Psoas muscle (tissue), 8 donors: ENCODE measurements at places on chromosomes 7 and 10. TPM values are rescaled to one million over a fixed set of nuclear protein-coding genes. Genes with fewer than 3 reads are reported as not detected.
A peak's percentile ranks its signal among the peaks of the same experiment; 100 is the strongest.

DNA sequence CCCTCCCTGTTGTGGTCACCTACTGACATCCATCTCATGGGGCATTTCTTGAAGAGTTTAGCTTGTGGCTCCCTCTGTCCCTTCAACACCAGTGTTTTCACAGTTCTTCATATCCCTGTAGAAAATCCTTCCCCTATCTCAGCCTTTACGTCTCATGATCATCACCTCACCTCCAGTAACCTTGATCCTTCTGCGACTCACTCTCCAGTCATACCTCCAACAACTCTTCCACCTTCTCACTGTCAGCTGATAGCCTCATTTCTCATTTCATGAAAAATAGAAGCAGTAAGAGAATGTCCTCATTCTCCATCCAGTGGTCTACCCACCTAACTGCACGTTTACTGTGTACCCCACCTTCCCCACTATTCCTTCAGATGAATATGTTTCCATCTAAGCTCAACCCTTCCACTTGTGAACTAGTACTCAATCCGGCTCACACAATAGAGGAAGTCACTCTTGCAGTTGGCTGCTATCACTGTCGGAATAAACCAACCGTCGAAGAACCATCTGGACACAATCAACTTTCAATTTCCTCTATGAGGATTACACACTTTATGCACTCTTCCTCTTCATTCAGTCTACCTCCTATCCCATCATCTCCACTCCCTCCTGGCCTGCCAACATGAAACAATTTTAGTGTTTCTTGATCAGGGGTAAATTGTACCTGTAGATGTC lies 256.0 kb downstream of the AHR start:
- H3K4me3 ChIP-seq: no peak overlapping the region
- DNase-seq: no peak
- H3K27me3 ChIP-seq: no peaks in the 10 kb centered on the region
- no peak overlapping the region for H3K27ac ChIP-seq

DNA sequence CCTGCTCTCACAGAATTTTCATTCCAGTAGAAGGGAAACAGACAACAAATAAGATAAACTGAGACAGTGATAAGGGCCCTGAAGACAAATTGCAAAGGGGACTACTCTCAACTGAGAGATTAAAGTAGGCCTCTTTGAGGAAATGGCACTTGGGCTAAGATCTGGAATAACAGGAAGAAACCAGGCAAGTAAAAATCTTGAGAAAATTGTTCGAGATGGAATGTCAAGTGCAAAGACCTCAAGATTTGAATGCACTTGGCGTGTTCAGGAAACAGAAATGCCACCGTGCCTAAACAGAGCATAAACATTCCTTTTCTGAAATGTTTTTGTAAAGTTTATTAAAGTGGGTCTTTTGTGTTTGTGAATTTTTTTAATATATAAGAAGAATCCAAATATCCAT lies 10.7 kb downstream of the ARMH3 start:
- DNase-seq: no peak
- no peaks in the 10 kb centered on the region for H3K27me3 ChIP-seq
- peaks cover 27% of the 10 kb centered on the region for H3K4me1 ChIP-seq
- no peaks in the 10 kb centered on the region for H3K36me3 ChIP-seq

DNA sequence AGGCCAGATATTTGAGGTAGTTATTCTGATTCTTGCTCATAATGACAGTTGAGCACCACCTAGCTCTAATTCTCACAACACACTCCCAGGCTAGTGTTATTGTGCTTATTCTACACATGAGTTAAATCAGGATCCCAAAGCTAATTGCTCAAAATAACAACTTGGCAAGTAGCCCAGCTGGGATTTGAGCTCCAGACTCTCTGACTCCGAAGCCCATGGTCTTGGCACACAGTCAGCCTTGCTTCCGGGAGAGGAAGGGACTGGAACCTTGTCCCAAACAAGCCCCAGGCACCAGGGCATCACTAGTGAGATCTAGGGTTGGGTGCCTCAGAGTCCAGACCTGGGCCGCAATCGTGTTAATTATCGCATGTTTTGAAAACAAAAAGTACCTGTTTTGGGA lies 101.4 kb downstream of the GPAM start:
- no peak overlapping the region for H3K4me3 ChIP-seq
- H3K27me3 ChIP-seq: no peaks in the 10 kb centered on the region
- no peak for DNase-seq
- no peak overlapping the region for H3K27ac ChIP-seq

DNA sequence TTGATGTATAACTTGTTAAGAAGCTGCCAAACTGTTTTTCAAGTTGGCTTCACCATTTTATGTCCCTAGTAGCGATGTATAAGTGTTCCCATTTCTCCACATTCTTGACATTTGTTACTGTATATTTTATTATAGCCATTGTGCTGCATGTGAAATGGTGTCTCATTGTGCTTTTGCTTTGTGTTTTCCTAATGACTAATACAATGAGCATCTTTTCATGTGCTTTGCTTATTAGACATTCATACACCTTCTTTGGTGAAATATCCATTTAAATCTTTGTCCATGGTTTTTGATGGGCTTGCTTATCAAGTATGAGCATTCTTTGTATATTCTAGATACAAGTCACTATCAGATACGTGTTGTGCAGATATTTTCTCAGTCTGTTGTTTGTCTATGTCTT lies 203.0 kb downstream of the CCSER2 start:
- H3K27me3 ChIP-seq: no peaks in the 10 kb centered on the region
- no peaks in the 10 kb centered on the region for H3K4me1 ChIP-seq
- no peak overlapping the region for H3K4me3 ChIP-seq
- no peak overlapping the region for H3K27ac ChIP-seq

DNA sequence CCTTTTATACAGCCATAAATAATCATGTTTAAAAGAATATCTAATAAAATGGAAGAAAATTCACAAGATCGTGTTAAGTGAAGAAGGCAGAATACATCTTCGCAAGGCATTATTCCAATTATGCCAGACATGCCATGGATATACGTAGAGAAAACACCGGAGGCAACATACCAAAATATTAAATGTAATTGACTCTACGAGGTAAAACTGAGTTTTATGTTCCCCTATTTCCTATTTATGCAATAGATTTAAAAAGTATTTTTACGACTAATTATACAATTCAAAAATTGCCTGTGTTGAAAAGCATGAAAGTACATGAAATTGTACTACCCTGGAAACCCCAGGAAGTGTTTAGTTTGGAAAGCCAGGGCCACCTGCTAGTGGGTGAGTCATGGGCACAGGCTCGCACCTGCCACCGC lies 936 bp upstream of the REPIN1 start:
- H3K27ac ChIP-seq: peak overlapping the region; percentile 99
- peaks cover 29% of the 10 kb centered on the region for H3K36me3 ChIP-seq
- H3K4me3 ChIP-seq: peak overlapping the region; percentile 97
- H3K4me1 ChIP-seq: peaks cover 42% of the 10 kb centered on the region
- no peaks in the 10 kb centered on the region for H3K27me3 ChIP-seq
- no peak for DNase-seq

DNA sequence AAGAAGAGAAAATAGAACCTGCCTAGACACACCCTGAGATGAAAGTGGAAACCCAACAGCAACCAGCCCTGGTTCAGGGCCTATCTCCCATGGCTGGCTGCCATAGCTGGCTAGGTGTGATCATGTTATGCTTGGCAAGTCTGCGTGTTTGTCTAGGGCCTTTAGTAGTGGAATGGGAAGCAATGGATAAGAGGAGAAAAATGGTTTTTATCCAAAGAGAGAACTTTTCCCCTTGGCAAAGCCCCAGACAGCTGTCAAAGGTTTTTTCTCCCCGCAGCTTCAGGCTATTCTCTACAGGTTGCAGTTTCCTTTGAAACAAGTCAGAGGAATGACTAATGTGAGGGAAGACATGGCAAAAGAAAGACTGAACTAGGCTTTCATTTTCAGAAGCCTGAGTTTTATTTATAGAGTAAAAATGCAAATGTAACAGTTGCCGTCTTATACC lies 161.5 kb downstream of the SEMA3D start:
- H3K27me3 ChIP-seq: no peaks in the 10 kb centered on the region
- no peak overlapping the region for H3K27ac ChIP-seq
- DNase-seq: no peak
- H3K4me1 ChIP-seq: no peaks in the 10 kb centered on the region
- no peak overlapping the region for H3K4me3 ChIP-seq
- no peaks in the 10 kb centered on the region for H3K36me3 ChIP-seq

- H3K27me3 ChIP-seq: no peaks in the 10 kb centered on the region
- no peaks in the 10 kb centered on the region for H3K36me3 ChIP-seq
- H3K4me3 ChIP-seq: no peak overlapping the region
Observed at GRCh38 chr7:90896458-90896857, 300.3 kb downstream of the CDK14 start.

The CCDC172 gene
- not detected for total RNA-seq

The ABCB8 gene
- 18.4 TPM for total RNA-seq

GRCh38 chr10:73591935-73592699 lies 975 bp upstream of the USP54 start:
- peaks cover 31% of the 10 kb centered on the region for H3K4me1 ChIP-seq
- peak overlapping the region; percentile 56 for H3K27ac ChIP-seq
- DNase-seq: no peak
- H3K27me3 ChIP-seq: no peaks in the 10 kb centered on the region
- H3K36me3 ChIP-seq: no peaks in the 10 kb centered on the region

DNA sequence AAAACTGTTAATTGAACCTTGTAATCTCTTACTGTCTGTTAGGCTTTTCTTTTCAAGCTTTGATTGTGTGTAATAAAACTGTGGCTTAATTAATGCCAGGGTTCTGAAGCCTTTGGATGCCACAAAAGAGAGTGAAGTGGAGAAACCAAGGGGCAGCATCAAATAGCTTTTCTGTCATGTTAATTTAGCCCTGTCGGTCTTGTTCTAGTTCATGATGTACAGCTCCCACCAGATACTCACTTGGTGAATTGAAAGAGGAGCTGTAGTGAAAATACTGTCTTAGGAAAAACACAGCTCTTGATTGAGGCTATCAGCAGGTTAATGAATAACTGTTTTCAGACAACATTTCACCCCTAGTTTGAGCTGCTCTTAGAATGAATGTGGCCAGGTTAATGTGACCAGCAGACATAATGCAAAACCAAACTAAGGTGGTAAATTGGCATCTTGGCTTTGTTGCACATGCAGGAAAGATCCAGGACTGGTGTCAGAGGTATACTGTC lies 94.2 kb downstream of the POLL start:
- peaks cover 21% of the 10 kb centered on the region for H3K4me1 ChIP-seq
- H3K27me3 ChIP-seq: no peaks in the 10 kb centered on the region
- no peaks in the 10 kb centered on the region for H3K36me3 ChIP-seq
- H3K4me3 ChIP-seq: no peak overlapping the region
- no peak overlapping the region for H3K27ac ChIP-seq

The GPRIN2 gene
- total RNA-seq: not detected

GRCh38 chr10:6050801-6051445 lies 11.2 kb downstream of the IL2RA start:
- no peaks in the 10 kb centered on the region for H3K27me3 ChIP-seq
- no peaks in the 10 kb centered on the region for H3K36me3 ChIP-seq
- peak; percentile 70 for DNase-seq
- H3K4me3 ChIP-seq: peak overlapping the region; percentile 58
- H3K27ac ChIP-seq: peak overlapping the region; percentile 51

The CALCR gene
- 0.91 TPM for total RNA-seq

The SPDYE17 gene
- total RNA-seq: not detected

DNA sequence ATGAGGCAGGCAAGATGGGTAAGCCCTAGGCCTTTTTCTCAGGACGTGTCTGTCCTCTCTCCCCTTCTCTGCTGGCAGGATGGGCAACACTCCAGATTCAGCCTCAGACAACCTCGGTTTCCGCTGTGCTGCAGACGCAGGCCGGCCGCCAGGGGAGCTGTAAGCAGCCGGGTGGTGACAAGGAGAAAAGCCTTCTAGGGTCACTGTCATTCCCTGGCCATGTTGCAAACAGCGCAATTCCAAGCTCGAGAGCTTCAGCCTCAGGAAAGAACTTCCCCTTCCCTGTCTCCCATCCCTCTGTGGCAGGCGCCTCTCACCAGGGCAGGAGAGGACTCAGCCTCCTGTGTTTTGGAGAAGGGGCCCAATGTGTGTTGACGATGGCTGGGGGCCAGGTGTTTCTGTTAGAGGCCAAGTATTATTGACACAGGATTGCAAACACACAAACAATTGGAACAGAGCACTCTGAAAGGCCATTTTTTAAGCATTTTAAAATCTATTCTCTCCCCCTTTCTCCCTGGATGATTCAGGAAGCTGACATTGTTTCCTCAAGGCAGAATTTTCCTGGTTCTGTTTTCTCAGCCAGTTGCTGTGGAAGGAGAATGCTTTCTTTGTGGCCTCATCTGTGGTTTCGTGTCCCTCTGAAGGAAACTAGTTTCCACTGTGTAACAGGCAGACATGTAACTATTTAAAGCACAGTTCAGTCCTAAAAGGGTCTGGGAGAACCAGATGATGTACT lies 13.1 kb downstream of the PHKG1 start:
- H3K4me1 ChIP-seq: peaks cover 53% of the 10 kb centered on the region
- DNase-seq: peak; percentile 87

- no peaks in the 10 kb centered on the region for H3K27me3 ChIP-seq
- no peaks in the 10 kb centered on the region for H3K36me3 ChIP-seq
- no peaks in the 10 kb centered on the region for H3K4me1 ChIP-seq
- no peak for DNase-seq
Observed at GRCh38 chr10:90571481-90572258, 286.2 kb downstream of the HTR7 start.

DNA sequence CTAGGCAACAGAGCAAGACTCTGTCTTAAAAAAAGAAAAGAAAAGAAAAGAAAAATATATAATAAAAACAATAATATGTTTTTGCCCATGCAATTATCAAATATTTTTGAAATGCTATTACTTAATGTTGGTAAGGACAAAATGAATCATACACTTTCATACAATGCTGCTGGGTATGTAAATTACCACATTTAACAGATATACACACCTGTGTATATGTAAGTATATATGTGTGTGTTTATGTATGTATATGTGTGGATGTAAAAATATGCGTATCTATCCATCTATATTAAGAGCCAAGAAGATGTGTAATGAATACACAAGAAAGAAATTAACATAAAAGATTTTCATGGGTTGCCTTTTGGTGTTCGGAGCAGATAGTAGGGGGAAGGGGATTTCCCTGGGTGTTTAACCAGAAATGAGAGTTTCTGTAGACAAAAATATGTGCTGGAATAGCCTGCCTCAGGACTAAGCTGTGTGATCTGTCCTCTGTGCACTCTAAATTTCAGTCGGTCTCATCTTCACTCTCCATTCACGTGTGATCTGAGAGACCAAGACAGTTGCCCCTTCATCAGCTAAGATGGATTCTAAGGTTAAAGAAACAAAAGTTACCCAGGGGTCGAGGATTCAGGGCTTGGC lies 61.2 kb downstream of the PRKCQ start:
- DNase-seq: no peak
- H3K36me3 ChIP-seq: no peaks in the 10 kb centered on the region
- H3K4me1 ChIP-seq: peaks cover 21% of the 10 kb centered on the region
- H3K27me3 ChIP-seq: no peaks in the 10 kb centered on the region
- no peak overlapping the region for H3K4me3 ChIP-seq
- H3K27ac ChIP-seq: no peak overlapping the region

The CYP3A5 gene
- 1.1 TPM for total RNA-seq

The OR2A1 gene
- not detected for total RNA-seq

GRCh38 chr10:86946213-86947155 lies 10.9 kb downstream of the MMRN2 start:
- H3K27ac ChIP-seq: no peak overlapping the region
- peak; percentile 67 for DNase-seq
- H3K4me1 ChIP-seq: peaks cover 6% of the 10 kb centered on the region
- no peak overlapping the region for H3K4me3 ChIP-seq
- no peaks in the 10 kb centered on the region for H3K36me3 ChIP-seq
